ENCODE measurements at places on chromosomes 7 and 10. TPM values are rescaled to one million over a fixed set of nuclear protein-coding genes. Genes with fewer than 3 reads are reported as not detected.
A peak's percentile ranks its signal among the peaks of the same experiment; 100 is the strongest.

DNA sequence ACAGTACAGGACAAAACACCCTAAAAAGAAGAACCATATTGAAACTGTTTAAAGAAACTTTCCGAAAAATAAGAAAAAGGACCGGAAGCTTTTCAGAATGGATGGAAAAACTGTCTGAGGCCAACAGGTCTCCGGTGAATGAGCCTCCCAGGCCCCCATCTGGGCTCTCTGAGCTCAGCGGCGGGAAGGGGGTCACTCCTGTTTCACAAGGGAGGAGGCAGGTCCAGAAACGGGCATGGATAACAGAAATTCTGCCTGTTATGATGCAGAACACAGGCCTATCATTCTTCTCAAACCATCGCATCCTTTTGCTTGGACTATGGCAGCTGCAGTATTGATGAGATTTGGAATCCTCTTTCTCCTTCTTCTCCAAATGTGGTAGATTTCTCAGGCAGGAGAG, 58.9 kb upstream of the SHH start:
- DNase-seq, result no peak

- no peak for DNase-seq
Observed at GRCh38 chr7:37694208-37695094, 10.9 kb downstream of the GPR141 start.

DNA sequence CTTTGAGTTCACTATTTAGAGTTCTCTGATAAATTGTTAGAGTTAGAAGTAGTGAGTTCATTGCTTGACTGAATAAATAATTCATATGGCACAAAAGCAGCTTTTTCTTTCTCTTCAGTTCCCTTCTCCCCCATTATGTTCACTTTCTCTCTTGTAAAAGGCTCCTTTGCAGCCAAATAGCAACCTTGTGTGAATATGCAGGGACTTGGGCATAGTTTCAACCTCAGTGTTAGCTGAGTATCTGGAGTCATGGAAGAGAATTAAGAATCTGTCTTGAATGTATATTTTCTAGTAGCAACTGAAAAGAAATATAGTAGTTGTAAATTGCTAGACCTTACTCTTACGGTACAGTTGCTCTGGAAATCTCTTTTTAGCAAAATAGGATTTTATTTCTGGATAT, 31.9 kb downstream of the ZEB1 start:
- DNase-seq, result peak; percentile 13

- DNase-seq, result no peak
Observed at GRCh38 chr7:46576950-46577349, 655.9 kb upstream of the IGFBP3 start.

- no peak for DNase-seq
Observed at GRCh38 chr7:128458956-128459355, 3.3 kb downstream of the HILPDA start.

GRCh38 chr7:67743501-67743900, 746.9 kb downstream of the TYW1 start:
- DNase-seq, result no peak

DNA sequence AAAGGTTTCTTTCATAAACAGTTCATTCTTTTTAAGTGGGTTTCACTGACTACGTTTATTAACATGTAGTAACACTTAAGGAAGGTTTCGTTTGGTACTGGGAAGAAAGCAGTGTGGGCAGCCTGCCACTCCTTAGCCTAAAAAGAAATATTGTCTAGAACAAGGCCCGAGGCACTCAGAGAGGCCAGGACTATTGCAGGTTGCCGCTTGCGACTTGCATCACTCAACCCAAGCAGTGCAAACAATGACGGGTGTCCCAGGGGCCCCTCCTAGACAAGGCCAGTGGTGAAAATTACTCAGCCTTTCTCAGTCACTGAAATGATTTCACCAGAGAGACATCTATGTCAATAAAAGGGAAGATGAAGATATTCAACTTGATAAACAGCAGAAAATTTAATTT, 243.9 kb downstream of the SNX13 start:
- DNase-seq, result peak; percentile 59

DNA sequence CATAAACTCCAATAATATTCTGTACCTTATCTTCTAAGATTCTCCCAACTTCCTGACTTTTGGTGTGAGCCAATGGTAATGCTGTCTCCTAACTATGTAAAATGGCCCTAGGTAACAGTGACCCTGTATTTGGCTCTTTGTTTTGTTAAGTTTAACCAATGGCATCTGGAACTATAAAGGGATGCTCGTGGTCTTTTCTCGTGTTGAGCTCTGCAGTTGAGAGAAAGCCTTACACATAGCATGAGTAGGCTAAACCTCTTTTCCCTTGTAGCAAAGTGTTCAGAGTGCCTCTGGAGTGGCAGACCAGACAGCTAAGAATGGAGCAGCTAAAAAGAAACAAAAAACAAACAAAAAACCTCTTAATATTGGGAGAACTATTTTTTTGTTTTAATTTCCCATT, 5.2 kb downstream of the TES start:
- DNase-seq, result no peak

- DNase-seq, result no peak
Observed at GRCh38 chr7:157856873-157857577, 520.2 kb downstream of the DNAJB6 start.

DNA sequence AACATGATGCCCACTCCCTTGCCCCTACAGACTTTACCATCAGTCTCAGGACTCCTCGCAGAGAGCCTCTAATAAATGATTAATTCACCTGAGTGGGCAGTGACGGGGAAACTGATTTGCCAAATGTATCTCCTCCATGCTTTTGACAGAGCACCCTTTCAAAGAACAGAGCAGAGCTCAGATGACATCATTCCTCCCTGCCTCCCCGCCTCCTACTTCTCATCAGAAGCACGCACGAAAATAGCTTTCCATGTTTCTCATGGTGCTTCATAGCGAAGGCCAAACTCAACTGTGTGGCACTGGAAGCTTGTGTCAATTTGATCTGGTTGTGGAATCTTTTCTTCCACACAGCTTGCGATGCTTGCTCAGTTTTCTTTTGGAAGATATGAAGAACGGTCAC, 442.5 kb downstream of the RPS24 start:
- DNase-seq, result no peak

Gene SFRP4
- 49.5 TPM for total RNA-seq

Gene HYAL4
- total RNA-seq, result not detected

Gene TES
- 36.1 TPM for total RNA-seq

Gene ATG9B
- 25.8 TPM for total RNA-seq

Gene NEBL
- 26.2 TPM for total RNA-seq

Gene SYNPO2L
- total RNA-seq, result 28.0 TPM

Gene TUBB8
- not detected for total RNA-seq

Gene FEZF1
- not detected for total RNA-seq

Gene SPDYE6
- not detected for total RNA-seq

Gene CUZD1
- total RNA-seq, result 0.31 TPM

Data from tongue (tissue), 3 donors.